ENCODE measurements at places on chromosomes 5 and 9.

DNA sequence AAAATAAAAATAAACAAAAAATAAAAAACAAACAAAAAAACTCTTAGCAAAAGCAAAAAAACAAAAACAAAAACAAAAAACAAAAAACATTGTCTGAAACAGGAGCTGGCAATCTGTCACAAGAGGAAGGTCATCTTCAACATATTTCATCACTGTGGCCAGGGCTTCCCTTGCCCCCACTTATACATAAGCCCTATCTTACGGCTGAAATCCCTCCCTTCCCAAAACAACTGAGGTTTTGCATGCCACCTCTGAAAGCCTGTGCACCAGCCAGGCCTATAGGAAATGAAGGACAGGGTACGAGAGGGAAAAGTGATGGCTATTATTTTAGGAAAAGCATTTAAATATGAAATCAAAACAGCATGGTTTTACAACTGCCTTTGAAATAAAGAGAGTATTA lies 10.8 kb downstream of the MTMR12 start:
- DNase-seq, result no peak

- DNase-seq, result no peak
These were observed 16.8 kb upstream of the RNF38 start for GRCh38 chr9:36416890-36417289.

DNA sequence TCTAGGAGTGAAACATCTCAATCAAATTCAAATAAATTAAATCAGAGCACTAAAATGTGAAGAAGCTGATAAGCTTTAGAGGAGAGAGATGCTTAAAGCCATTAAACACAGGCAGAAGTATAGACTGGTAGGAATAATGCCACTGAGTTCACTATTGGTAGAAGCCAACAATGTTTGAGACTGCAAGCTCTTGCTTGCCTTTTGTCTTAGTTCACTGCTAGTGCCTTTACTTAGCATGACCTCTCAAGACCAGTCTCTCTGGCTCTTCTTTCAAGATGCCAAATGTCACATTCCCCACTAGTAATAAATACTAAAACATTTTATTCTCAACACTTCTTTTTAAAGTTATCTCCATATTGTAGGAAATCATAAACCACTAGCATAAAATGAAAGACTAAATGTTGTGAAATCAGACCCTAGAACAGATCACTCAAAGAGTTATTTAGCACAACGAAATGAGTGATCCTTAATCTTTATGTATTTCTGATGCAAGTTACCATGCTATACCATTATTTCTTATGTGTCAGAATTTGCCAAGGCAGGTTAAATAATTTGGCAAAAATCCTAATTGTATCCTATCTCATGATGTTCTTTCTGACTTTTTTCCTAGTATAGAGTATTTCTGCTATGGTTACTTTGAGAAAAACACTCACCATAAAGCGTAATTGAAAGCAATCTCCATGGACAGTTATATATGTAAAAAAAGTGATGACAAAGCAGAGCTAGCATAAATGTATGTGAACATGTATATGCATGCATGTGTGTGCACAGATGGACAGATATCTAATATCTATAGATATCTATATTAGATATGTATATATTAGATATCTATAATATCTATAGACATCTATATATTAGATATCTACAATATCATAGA lies 57.5 kb downstream of the PJA2 start:
- no peak for DNase-seq

GRCh38 chr5:22431406-22431805 lies 421.7 kb downstream of the CDH12 start:
- DNase-seq, result no peak

GRCh38 chr9:12813960-12814876 lies 39.4 kb downstream of the LURAP1L start:
- DNase-seq, result no peak

GRCh38 chr5:64487283-64487682 lies 18.5 kb upstream of the RGS7BP start:
- DNase-seq, result no peak

- DNase-seq, result no peak
These were observed 8.8 kb downstream of the FAM200C start for GRCh38 chr5:160390787-160391696.

DNA sequence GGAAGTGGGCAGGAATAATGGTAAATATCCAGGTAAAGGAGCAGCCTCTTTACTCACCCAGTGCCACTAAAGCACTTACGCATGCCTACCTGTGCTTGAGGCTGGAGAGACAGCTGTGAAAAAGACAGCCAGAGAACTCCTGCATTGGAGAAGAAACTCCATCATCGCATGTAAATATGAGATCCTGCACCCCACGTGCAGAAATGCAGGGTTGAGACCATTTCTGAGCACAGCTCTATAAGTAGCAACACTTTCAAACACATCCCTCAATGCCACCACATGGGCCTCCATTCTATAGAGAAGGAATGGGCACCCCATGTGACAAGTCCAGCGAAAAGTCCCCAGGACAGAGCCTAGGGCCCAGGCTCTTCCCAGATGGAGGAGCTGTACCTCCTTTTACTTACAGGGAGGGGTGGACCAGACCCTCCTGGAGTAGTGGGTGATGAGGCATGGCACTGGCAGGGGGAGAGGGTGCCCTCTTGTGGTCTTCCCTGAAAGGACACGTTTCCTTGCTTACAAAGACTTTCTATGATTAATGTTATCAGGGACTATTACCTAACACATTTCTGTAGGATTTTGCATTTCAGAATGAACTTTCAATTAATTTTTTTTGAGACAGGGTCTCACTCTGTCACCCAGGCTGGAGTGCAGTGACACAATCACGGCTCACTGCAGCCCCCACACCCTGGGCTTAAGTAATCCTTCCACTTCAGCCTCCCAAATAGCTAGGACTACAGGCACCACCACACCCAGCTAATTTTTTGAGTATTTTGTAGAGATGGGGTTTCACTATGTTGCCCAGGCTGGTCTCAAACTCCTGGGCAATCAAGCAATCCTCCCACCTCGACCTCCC lies 55.3 kb upstream of the IL17B start:
- DNase-seq, result no peak

DNA sequence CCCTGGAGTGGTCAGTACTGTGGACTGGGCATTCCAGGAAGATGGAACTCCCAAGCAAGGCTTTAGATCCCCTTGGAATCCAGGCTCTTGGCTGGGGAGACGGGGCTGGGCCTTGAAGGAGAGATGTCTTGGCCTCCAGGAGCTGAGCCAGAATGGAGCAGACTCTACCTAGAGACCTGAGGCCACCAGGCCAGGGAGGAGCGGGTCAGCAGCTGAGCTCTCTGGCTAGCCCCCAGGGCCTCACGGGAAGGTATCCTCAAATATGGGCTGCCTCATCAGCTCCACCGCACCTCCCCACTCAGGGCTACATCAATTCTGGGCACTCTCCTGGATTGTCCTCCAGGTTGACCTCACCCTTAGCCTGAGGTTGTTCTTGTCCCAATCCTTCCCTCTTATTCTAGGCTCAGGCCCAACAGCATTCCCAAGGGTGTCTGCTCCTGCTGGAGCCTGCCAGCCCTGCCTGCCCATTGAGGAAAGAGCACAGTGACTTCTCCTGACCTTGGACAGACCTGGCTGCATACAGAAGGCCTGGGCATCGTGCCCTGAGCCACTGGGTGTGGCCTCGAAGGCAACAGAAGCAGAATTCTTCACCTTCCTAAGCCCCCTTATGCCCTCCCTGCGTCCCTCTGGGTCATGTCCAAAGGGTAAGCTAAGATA lies 3.0 kb upstream of the PDLIM4 start:
- DNase-seq, result no peak

- no peak for DNase-seq
These were observed 105.1 kb downstream of the ADCY2 start for GRCh38 chr5:7501061-7501460.

DNA sequence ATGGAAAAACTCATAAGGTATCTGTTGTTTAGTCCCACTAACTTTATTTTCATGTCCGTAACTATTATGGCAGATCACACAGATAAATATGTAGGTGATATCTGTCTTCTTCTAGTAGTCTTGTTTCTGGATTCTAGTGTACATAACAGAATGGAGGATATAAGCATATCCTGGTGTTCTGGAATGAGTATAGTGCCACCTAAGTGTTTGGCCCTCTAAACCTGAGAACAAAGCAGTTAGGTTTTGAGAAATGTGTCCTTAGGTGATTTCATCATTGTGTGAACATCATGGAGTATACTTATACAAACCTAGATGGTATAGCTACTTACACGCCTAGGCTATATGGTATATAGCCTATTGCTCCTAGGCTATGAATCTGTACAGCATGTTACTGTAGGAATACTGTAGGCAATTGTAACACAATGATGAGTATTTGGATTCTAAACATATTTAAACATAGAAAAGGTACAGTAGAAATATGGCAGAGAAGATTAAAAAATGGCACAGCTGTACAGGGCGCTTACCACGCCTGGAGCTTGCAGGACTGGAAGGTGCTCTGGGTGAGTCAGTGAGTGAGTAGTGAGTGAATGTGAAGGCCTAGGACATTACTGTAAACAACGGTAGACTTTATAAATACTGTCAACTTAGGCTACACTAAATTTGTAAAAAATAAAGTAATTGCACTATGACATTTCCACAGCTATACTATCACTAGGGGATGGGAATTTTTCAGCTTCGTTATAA lies 150.3 kb upstream of the SLC24A2 start:
- no peak for DNase-seq

- no peak for DNase-seq
These were observed 24.6 kb downstream of the SPARC start for GRCh38 chr5:151661968-151662732.

DNA sequence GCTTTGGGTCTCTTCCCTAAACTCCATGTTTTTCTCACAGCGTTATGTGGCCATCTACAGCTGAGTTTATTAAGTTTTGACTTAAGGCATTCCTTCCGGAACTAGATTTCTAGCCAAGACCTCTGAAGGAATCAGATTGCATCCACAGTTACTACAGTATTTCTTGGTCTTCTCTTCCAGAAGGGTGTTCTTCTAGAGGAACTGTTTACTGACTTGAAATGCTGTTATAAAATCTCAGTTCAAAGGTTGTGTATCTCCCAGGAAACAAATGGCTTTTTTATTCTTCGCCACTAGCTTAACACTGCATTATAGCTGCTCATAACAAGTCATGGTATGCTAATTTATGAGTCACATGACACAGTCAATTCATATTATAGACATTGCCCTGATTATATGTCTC lies 55.3 kb upstream of the RAD23B start:
- DNase-seq, result no peak

- no peak for DNase-seq
These were observed 170.6 kb upstream of the MVB12B start for GRCh38 chr9:126155756-126156664.

DNA sequence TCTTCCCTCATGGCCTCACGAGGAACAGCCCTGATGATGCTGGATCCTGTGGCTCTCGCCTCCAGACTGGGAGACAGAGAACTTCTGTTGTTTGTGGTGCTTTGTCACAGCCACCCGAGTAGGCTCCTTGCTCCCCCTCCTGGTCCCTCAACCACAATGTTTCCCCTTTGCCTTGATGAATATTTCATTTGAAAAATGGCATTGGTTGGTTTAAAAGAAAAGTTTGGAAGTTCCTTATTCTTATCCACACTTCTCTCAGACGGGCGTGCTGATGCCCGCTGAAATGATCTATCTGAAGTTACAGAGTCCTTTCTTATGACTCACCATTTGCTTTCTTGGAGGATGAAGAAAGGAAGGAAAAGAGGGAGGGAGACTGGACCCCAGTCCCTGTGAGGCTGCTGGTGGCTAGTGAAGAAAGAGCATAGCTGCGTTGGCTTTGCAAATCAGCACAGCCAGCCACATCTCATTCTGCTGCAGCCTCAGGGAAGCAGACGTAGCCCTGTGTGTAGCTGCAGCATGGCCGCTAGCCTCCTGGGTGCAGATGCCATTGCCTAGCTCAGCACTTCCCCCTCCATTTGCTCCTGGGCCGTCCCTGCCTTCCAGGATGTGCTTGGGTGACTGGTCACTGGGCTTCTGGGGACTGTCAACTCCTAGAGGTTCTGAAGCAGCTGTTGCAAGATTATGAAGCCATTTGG lies 185.9 kb downstream of the ERCC6L2 start:
- DNase-seq, result no peak
